Thymus (tissue), 14 donors: ENCODE measurements at places on chromosomes 4 and X.

- DNase-seq: no peak
Observed at GRCh38 chr4:1109333-1109732, 4.0 kb downstream of the RNF212 start.

GRCh38 chr4:15478724-15479088 is 9.0 kb downstream of the CC2D2A start:
- DNase-seq: no peak

DNA sequence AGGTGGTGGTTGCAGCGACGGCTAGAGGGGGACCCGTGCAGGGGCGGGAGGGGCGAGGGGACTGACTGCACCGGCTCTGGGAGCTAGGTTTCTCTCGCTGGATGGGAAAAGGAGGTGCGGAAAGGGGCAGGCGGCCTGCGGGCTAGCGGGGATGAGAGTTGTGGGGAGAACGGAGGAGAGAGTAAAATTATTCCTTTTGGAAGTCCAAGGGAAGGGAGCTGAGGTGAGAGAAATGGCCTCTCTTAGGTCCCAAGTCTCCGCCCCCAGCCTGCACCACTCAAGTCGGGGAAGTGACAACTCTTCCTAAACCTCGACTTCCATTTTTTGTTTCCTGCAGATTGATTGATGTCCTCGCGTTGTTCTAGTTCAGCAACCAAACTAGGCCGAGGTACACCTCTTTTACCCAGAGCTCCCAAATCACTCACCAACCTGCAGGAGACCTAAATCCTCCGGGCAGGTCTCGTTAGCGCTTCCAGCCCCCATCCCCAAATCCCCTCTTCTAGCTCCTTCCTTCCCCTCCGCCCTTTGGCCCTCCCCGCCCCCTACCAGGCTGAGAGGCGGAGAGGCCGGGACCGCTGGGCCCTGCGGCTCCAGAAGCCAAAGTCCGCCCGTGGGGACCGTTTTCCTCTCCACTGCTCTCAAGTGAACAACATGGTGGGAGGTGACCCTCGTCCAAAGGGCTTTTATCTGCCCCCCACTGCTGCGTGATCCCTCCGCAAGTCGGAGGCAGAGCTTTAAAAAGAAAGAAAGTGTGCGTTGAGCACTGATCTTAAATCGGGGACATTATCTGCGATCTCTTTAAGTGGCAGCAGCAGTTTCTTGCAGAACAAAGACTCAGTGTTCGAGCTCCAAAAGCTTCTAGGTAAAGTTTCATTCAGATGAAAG is 7.3 kb downstream of the PITX2 start:
- DNase-seq: no peak

- no peak for DNase-seq
Observed at GRCh38 chr4:78024085-78024484, 33.0 kb upstream of the FRAS1 start.

- no peak for DNase-seq
Observed at GRCh38 chrX:108696690-108697089, 39.7 kb downstream of the IRS4 start.

DNA sequence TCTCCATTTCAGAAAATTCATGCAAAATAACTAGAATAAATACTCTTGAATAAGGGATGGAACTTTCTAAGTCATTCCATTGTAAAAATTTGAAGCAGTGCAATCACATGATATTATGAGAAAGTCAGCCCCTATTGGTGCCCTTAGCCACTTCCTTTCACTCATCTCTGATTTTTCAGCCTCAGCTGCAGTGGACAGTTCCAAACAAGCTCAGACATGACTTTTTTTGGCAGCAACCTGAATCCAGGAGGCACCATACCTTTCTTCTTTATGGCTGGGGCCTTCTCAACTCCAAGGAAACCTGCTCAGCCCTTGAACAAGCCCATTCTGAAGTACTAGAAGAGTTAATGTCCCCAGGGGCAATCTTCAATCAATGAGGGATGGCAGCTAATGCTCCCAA is 40.5 kb downstream of the MAPK10 start:
- no peak for DNase-seq

- DNase-seq: no peak
Observed at GRCh38 chrX:126027229-126027628, 138.9 kb downstream of the DCAF12L2 start.

GRCh38 chrX:130393451-130394074 is 8.1 kb upstream of the GPR119 start:
- no peak for DNase-seq

DNA sequence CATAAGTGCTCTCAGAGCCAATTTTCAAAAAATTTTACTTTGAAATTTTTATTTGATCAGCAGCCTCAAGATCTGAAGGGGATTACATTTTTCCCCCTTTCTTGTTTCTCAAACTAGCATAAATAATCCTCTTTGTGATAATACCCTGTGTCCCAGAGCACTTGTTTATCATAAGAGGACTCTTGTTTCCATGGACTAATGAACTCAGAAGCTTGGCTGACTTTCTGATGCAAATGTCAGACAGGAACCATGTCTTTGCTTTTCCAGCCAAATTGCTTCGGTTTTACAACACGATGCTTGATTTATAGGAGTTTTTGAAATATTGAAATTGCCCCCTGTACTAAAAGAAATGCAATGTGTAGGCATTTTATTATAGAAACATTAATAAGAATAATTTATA is 859.3 kb upstream of the LCORL start:
- no peak for DNase-seq

- DNase-seq: no peak
Observed at GRCh38 chr4:13130848-13131247, 353.3 kb downstream of the RAB28 start.

- no peak for DNase-seq
Observed at GRCh38 chr4:82104578-82104977, 269.2 kb downstream of the HNRNPD start.

DNA sequence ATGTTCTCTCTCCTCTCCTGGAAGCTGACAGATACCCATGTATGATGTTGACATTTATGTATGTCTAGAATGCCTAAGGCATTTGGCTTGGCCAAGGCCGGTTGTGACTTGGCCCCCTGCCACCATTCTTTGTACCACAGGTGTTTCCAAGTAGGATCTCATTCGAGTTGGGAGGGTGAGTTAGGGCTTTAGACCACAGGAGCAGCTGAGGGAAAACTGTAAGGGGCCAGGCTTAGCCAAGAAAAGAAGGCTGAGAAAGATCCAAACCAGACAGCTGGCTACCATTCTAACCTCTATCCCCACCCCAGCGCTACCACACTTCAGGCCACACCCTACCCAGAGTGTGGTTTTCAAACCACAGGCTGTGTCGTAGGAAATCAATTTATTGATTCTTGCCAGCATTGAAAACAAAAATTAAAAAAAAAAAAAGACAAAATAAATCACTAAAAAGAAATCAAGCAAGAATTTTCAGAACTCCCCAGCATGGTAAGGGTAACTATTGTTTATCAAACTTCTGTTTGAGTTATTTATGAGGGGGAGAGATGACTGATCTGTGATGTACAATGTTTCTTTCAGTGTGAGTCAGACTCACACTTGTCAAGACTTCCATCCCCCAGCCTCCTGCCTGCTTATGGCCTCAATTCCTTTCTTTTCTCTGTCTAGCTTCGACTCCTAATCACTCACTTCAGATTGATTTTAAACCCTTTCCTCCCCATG is 9.9 kb downstream of the TMSB4X start:
- DNase-seq: no peak

DNA sequence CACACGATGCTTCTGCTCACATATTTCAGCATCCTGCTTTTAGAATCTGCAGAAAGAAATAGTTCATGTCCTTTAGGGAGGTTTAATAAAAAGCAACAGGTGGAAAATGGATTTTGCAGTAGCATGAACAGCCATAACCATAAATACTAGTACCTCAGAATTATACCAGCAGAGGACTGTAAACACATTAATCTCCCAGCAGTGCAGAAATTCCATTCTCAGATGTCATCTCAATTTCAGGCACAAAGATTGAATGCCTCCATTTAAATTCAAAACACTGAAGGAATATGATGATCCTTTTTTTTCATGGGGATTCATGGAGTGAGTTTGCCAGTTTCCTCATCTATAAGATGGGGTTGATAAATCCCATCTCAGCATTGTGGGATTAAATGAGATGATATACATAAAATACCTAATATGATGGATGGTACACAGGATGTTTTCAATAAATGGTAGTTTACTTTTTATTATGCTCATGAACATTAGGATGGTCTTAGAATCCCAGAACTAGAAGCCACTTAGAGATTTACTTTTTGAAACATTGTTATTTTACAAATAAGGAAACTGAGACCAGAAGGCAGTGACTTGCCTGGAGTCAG is 566 bp upstream of the LIMCH1 start:
- no peak for DNase-seq

DNA sequence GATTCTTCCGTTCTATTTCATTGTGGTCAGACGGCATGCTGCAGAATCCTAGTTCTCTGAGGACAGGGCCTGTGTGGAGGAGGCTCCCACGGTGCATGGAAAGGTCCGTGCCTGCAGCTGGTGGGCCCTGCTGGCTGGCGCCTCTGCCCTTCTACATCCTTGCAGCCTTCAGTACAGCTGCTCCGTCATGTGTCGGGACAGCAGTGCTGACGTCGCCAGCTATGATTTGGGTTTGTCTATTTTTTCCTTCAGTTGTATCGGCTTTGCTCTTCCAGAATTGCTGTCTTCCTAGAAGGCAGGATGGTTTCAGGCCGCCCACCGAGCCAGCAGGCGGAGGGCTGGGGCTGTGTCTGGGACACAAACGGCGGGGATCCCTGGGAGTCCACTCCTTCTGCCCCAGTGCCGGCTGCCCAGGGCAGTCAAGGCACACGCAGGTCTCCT is 32.1 kb upstream of the CPLX1 start:
- DNase-seq: no peak

DNA sequence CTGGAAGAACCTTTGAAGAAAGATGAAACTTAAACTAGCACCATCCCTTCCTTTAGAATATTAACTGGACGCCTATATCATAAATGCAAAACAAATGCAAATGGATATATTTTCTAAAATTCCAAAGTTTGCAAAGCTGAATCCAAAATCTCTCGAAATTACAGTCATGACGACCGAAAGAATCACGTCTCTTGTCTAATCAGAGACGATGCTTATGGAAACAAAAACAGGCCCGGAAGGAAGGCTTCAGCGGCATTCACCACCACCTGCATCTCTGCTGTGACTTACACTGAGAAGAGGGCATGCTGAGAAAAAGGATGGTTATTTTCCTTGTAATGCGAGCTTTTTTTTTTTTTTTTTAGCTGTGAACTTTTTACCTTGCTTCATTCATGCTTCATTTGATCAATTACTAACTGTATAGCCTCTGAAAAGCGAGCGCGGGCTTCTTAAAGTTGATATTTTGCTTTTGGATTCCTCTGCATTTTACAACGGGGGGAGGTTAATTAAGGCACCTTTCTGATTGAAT is 209.3 kb downstream of the SOWAHB start:
- DNase-seq: no peak

GRCh38 chr4:91267543-91267942 is 1036.2 kb upstream of the GRID2 start:
- no peak for DNase-seq

- DNase-seq: no peak
Observed at GRCh38 chr4:11608992-11609391, 180.3 kb upstream of the HS3ST1 start.

GRCh38 chr4:93700571-93700970 is 128.0 kb upstream of the ATOH1 start:
- no peak for DNase-seq

DNA sequence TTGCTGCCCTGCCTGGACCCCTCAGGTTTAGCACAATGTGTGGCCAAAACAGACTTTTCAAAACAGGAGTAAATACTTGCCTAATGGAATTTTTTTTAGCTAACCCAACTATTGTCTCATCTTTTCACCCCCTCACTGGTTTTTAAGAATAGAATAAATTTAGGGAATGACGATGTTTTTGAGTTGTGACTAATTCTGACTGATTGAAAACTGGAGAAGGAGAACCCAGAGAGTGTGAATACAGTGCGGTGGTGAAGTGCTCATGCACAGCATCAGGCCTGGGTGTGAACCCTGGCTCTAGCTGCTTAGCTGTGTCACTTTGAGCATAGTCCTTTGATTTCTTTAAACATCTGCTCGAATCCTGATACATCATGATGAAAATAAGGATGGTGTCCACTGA is 10.5 kb downstream of the ANTXR2 start:
- no peak for DNase-seq

DNA sequence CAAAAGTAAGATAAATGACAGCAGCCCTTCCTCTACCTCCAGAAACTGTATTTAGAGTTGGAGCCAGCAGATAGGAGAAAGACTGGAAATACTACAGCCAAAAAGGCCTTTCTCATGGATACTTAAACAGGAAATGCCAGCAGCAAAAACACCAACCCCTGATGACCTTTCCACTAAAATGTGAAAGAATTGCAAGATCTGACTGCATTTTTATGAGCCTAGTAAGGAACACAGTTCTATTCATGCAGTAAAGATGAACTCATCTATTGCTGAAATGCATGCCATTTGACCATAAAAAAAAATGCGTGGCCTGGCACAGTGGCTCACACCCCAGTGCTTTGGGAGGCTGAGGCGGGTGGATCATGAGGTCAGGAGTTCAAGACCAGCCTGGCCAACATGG is 19.9 kb downstream of the ABCG2 start:
- DNase-seq: no peak
